ENCODE measurements at places on chromosomes 13 and 19.

GRCh38 chr19:47609906-47610894 is 1.3 kb downstream of the BICRA start:
- DNase-seq, result peak; percentile 29

DNA sequence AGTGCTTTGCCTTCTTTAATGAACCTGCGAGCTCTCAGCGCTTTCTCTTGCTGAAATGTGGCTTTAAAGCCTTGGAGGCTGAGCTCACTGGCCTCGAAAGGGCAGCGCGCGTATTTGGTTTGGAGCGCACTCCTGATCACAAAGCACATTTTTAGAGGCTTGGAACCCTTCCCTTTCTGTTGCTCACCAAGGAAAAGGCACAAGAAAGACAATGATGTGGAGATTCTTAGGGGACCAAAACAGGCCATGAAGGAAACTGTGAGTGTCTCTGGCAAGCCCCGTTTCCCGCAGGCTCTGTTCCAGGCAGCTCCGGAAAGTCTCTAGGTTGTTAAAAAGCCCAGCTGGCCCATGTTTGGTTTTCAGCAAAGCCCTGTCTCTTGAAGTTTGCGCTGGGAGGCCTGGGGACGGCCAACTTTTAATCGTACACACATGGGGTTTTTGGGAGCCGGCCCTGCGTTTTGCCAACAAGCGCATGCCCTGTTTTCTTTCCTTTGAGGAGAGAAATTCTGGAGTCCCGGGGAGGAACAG is 9.4 kb upstream of the SPC24 start:
- DNase-seq, result peak; percentile 86

DNA sequence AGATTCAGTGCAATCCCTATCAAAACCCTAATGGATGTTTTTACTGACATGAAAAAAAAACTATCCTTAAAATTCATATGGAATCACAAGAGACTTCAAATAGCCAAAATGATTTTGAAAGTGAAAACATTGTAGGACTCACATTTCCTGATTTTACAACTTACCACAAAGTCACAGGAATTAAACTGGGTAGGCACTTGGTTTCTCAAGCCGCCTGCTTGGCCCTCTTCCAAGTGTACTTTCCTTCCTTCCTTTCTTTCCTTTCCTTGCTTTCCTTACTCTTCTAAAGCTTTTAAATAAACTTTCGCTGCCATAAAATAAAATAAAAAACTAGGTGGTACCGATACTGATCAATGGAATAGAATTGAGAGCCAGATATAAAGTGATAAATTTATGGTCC is 21.0 kb upstream of the CD33 start:
- no peak for DNase-seq

GRCh38 chr19:42292963-42293362 is 9.0 kb upstream of the PRR19 start:
- no peak for DNase-seq

DNA sequence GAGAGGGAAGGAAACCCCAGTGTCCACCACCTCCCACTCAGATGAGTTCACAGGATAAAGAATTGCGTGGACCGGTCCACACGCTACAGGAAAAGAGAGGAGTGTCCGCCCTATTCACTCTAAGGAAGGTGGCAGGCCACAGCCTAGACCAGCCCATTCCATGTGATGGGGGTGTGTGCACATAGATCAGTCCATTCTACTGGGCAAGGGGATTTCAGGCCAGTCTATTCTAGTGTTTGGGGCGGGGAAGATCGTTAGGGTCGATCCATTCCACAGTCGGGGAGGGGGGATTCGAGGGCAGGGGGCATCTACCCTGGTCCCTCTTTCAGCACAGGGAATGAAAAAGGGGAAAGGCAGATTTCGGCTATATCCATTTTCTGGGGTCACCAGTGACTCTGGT is 7.8 kb downstream of the FIZ1 start:
- DNase-seq, result no peak

DNA sequence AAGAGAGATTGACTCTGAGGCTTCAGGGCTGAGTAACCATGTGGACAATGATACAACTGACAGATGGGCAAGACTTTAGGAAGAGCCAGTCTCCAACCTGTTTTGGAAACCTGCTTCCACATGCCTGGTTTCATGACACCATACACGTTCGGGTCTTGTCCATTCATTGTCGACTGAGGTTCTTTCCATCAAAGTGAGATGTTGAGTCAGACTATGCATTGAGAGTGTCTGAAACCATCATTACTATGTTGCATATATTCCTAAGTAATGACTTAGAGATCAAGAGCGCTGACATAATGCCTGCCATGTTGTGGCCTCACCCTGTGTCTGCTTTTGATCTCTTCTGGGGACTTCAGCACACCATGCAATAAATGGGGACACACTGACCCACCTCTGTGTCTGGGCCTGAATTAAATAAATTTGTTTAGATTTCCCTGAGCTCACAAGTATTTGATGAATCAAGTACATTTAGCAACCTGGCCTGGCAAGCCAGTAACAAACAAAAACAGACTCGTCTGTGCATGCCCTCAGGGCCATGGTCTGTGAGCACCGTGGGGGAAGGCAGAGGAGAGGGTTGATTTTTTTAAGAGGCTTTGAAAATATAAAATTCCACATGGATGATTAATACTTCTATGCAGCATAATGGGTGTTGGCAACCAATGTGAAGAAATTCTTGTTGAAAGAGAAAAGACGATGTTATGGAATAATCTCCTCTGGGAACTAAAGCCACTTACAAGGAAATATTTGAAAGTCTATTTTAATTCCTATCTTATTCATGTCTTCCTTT is 49.9 kb upstream of the UBAC2 start:
- no peak for DNase-seq
